ENCODE measurements at places on chromosomes 7 and 10. TPM values are rescaled to one million over a fixed set of nuclear protein-coding genes. Genes with fewer than 3 reads are reported as not detected.

Gene PIK3AP1
- total RNA-seq, result 111 TPM

GRCh38 chr10:97889461-97890265, 40.0 kb downstream of the GOLGA7B start:
- DNase-seq, result no peak

DNA sequence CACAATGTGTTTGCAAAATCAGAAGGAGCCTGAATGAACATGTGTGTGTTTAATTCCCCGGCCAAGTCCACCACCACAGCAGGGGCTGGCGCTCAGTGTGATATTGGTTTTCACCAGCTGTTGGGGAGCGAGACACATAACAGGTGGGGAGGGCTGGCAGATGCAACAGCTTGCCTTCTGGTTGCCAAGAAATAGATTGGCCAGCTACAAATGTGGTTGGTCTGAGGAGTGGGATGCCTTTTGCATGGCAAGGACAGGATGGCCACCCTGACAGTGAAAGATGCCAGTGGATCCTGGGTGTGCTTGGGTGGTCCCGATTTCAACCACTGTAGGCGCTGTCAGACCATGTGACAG, 292.5 kb upstream of the FZD8 start:
- DNase-seq, result no peak

Gene NUDT13
- not detected for total RNA-seq

Gene GSAP
- total RNA-seq, result 0.55 TPM

DNA sequence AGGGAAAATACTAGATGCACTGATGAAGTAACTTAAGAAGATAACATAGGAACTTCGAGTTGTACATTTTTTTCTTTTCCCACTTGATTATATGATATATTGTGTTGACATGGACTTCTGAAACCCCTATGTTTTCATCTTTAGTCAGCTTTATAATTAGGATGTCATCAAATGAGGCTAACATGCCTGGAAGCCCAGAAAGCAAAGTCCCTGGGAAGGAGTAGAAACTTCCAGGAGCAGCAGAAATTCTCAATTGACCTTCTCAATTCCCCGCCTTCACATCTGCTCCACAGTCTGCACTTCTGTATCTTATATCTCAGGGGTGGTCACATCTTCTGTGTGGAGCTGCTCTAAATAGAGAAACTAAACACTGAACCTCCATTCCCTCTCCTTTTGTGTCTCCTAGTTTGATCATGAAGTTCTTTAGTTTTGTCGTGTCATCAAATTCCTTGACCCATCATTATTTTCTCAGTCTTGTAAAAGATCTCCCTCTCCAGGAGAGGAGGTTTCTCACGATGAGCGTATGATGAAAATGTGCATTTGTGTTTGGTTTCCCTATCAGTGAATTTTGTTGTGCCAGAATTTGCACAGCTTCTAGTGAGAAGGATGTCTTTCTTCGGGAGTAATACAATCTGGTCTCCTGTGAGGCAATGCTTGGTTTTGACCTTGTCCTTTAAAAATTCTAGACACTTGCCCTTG, 303.3 kb downstream of the SUGCT start:
- no peak for DNase-seq

DNA sequence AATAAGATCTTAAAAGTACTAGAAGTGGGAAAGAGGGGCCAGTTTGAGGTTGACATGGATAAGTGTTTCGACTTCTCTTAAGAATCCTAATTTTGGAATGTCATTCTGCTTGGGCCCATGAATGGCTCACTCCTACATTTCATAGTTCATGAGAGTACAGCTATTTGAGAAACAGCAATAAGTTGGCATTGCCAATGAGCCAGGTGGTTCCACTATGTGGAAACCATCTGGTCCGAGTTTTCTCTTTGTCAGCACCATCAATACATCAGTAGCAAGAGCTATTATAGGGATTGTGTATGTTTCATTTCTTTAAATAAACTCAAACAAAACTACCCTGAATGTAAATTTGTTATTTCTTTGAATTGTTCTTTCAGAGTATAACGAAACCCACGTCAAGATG, 78.1 kb upstream of the NEBL start:
- DNase-seq, result no peak

Gene SHTN1
- total RNA-seq, result not detected

- DNase-seq, result no peak
These were observed 55.2 kb downstream of the GLRX3 start for GRCh38 chr10:130191380-130191779.

Data from OCI-LY7 (cell line).